ENCODE measurements at places on chromosomes 5 and 9.

- DNase-seq, result no peak
Observed at GRCh38 chr9:8206720-8207119, 407.1 kb upstream of the DMAC1 start.

- DNase-seq, result no peak
Observed at GRCh38 chr5:113703266-113703665, 189.8 kb downstream of the YTHDC2 start.

DNA sequence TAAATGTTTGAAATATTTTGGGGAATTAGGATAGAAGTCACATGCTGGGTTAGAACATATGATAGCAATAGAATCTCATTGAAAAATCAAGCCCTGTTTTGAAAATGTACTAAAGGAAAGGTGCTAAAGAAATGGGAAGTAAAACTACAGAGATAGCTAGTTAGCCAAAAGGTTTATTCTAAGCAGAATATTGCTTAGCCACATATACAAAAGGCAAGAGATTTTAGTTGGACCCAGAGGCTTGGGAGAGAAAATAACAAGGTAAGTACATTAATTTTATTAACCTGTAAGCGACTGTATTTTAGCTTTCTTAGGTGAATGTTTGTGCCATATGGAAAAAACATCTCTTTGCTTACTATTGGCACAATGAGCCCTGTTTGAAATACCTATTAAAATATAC is 108.3 kb downstream of the RPS23 start:
- DNase-seq, result no peak

DNA sequence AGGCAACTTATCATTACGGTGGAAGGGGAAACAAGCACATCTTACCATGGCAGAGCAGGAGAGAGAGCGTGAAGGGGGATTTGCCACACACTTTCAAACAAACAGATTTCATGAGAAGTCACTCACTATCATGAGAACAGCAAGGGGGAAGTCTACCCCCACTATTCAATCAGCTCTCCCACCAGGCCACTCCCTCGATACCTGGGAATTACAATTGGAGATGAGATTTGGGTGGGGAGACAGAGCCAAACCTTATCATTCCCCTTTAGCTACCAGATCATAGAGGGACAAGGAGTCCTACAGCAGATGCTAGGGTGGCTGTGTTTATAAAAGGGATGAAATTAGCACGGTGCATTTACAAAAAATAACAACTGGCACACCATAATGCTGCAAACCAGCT is 2149.4 kb upstream of the ACO1 start:
- DNase-seq, result no peak

DNA sequence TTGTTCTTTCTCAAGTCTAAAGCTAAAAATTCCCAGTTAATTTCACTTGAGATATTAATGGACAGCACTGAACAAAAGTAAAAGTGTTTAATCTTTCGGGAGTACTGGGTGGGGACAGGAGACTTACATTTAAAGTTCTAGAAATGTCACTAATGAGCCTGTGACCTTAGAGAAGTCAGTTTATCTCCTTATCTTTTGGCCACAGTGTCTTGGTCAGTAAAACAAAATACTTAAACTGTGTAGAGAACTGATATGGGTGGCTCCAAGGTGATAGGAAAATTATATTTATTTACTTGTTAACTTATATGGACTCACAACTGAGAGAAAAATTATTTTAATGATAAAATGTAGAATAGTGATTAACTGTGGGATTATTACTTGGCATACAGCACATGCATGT is 8.9 kb downstream of the IPO11 start:
- DNase-seq, result no peak

DNA sequence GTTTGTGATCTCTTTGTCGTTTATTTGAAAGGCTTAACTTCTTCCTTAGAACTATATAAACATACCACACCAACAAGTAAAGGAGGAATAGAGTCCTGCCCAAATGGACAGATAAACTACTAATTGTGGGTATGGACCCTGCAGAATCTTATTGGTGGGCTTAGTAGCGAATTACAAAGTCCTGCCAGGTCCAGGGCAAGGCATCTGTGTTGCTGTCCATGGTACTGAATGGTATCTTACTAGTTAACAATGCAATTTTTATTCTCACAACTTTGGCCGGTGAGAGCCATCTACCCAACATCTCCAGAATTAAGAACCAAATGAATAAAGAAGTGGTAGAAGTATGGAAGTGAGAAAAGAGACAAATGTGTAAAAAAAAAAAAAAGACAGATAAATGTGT is 1782.4 kb upstream of the WWC1 start:
- no peak for DNase-seq

DNA sequence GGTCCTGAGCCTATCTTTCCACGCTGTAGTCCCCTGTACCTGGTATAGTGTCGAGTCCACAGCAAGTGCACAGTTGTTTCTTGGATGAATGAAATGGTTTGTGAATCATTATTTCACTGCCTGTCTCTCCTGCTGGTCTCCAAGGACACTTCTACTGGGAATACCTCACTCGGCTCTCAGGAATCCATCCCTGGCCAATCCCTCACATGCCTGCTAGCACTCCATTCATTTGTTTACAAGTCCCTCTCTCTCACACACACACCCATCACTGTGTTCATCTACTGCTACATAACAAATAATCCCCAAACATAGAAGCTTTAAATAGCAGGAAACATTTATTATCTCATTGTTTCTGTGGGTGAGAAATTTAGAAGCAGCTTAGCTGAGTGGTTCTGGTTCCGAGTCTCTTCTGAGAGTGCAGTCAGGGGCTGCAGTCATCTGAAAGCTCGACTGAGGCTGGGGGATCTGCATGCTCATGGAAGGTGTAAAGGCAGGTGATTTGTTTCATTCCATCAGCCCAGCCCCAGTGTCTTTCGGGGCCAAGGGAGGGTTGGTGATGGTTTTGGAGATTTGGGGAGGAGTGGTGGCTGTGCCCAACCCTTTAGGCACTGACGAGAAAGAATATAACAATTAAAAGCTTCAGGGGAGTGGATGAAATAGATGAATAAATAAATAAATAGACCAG is 132.7 kb upstream of the IER5L start:
- DNase-seq, result no peak

DNA sequence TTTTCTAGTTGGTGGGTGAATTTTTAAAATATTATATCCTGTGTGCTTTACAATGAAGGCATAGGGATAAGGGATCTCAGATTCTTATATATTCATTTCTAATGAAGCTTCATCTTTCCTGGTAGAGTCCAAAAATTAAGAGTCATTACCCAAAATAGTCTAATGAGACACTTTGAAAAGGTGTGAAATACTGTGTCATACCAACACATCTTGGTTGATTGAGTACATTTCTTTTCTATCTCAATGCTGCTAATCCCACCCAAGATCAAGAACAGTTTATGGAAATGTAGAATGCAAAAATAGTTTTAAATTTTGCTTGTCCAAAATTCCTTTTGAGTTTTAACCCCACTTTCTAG is 7.4 kb downstream of the EBF1 start:
- DNase-seq, result no peak

DNA sequence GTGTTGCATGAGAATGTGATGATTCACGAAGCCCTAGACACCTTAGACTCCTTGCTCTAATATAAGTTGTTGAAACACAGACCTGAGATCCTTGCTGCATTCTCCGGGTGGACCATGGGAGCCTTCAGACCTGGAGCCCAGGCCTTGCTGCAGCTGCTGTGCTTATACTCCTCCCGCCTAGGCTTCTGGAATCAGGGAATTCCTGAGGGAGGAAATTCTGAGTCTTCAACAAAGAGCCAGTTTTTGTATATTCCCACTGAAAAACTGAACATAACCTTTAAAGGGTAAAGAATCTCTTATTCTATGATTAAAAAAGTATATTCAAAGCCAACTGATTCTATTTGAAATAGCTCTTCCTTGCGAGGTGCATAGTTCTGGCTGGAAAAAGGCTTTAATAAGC is 245.1 kb upstream of the ELAVL2 start:
- DNase-seq, result no peak

DNA sequence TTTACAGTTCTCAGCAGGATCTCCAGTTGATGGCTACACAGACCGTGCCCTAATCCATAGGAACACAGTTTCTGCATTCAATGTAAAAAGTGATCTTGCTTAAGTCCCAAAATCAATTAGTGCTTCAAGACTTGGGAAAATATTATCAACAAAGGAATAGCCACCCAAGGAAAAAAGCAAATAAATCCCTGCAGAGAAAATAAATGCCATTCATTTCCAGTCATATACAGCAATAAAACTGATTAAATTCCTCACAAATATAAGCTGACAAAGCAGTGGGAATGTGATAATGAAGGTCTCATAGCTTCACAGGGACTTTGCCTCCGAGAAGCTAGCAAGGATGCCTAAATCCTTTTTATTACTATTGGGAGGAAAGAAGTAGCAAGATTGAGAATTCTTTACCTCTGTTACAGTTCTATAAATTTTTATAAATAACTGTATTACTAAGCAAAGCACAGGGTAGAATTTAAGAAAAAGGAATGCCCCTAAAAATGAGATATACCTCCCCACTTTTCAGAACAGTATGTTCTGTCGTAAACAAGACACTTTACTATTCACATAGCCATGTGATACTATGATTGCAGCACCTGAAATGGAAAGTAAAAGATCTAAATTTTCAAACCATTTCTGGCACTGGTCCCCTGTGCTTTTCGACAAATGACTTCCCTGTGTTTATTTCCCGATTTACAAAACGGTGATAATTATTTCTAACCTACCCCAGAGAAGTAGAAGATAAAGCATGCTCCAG is 59.8 kb downstream of the ARSB start:
- DNase-seq, result no peak

DNA sequence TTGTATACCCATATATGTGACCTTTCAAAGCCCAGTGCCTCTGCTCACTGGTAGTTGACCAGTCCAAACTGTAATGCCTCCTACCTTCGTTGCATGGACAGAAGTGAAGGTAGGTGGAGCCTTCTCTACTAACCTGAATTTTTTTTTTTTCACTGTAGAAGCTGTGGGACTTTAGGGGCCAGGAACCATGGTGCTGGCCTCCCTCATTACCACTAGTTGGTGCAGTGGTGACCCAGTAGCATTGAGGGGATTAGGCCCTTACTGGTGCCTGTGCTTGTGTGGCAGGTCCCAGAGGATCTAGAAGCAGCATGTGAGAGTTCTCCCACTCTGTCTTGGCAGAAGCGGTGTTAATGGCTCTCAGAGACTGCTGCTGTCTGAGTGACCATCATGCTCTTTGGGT is 2.3 kb downstream of the RALGPS1 start:
- DNase-seq, result no peak

GRCh38 chr5:13739479-13739878 is 205.0 kb downstream of the DNAH5 start:
- no peak for DNase-seq

DNA sequence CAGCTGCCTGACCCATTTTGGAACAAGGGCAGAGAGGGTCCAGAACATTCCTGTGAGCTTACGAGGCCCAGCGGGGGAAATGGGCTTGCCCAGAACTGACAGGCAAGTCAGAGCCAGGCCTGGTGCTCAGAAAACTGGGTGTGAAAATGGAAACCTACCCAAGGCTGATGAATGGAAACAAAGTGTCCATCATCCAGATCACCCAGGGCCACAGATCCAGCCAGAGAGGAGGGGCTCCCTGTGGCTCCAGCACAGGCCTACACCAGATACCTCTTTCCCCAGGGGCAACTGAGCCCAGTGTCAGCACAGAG is 3.1 kb downstream of the CLTB start:
- no peak for DNase-seq

DNA sequence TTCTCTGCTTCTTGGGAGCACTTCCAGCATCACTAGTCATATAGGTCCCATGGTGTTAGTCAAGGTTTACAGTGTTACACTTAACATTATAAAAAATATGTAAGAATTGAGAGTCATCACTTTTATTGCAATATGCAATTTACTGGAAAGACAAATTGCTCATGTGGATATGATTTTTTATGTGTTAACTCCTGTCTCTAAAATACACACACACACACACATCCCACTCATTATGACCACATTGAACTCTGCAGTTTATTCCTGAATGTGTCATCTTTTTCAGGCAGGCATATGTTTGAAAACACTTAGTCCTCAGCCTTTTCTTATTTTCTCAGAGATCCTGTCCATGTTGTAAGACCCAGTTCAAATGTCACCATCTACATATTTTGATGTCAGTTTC is 148.5 kb upstream of the MRPS30 start:
- no peak for DNase-seq

DNA sequence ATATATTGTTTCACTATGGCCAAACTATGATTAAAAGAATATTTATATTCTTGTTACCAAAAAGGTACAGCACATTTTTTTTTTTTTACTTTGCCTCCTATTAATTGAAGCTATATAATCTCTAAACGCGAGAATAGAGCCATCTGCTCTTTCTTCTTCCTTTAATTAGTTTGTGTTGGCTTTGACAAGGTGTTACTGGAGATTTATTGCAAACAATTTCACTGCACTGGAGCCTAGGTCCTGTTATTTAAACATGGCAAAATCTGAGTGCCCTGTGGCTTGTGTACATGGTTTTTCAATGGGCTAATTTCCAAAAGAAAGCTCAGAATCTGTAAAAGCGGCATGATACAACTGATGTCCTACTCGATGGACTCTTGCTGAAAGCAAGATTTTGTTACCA is 40.8 kb upstream of the GABRG2 start:
- DNase-seq, result no peak

- DNase-seq, result no peak
Observed at GRCh38 chr5:92435781-92436180, 1052.7 kb upstream of the ARRDC3 start.
